ENCODE measurements at places on chromosomes 11 and 22.
A peak's percentile ranks its signal among the peaks of the same experiment; 100 is the strongest.

DNA sequence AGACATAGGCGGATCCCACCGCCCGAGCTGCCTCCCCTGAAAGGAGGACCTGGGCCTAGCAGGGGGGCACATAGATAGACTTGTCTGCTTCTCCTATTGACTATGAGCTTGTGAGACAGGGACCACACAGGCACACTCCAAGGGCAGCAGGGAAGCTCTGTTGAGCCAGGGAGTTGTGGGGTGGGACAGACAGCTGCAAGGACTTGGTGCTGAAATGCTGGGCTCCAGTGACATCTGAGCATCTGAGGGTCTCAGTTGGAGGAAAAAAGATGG is 53.4 kb upstream of the ANO1 start:
- DNase-seq, result no peak

GRCh38 chr11:68140496-68141245 is 19.5 kb upstream of the CHKA start:
- DNase-seq, result no peak

DNA sequence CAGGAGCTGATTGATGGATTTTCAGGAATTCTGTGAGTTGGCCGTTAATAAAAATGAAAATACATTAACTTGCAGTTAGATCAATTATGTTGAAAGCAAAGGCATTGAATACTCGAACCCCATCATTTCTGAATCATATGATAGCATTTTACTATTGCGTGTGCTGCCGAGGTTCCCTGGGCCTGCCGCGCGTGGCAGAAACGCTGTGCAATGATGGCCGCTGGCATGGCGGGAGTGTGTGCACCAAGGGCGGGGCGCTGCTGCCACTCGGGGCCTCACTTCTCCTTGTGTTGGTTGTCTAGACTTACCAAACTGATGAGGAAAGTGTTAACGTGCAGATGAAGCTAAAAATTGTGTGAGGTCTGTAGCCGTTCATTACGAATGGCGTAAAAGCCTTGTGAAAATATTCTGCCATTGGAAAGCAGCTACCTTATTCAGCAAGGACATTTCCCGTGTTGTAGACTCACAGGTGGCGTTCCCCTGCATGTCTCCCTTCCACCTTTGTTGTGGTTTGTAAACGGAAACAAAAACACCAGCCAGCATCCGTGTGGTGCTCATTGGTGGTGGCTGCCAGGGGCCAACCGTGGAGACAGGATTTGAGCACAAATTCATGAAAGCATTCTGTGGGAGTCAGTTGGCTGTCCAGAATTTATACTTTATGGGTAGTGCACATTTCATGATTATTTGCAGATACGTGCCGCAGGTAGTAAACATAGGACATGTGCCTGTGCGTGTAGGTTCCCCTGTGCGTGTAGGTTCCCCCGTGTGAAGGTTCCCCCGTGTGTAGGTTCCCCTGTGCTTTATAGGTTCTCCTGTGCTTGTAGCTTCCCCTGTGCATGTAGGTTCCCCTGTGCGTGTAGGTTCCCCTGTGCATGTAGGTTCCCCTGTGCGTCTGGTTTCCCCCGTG is 5.9 kb upstream of the GRAMD4 start:
- DNase-seq, result peak; percentile 29

DNA sequence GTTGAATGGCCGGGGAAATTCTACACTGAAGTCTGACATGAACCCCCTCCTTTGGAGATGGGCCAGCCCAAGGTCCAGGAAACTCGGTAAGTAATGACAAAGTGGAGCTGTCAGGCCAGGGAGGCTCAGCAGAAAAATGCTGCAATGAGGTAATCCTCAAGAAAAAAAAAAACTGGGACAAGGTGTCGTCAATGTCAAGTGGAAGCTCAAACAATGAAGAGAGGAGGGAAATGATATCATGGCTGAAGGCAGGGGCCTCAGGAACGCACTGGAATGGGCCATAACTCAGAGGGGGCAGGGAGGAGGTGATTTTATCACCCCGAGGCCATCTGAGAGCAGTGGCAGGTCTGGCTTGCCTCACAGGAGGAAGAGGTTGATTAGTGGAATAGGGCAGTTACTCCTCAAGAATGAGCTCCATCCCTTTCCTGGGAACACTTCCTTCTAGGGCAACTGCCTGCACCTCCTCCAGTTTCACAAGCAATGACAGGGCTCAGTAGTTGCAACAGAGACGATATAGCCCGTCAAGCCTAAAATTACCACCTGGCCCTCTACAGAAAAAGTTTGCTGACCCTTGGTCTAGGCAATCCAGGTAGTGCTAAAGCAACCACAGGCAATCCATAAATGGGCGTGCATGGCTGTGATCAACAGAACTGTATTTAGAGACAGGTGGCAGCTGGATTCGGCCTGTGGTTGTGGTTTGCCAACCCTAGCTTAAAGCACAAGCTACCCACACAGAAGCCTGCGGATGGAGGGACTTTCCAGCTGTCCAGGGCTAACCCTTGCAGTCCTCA is 65.2 kb downstream of the FBXO7 start:
- no peak for DNase-seq

DNA sequence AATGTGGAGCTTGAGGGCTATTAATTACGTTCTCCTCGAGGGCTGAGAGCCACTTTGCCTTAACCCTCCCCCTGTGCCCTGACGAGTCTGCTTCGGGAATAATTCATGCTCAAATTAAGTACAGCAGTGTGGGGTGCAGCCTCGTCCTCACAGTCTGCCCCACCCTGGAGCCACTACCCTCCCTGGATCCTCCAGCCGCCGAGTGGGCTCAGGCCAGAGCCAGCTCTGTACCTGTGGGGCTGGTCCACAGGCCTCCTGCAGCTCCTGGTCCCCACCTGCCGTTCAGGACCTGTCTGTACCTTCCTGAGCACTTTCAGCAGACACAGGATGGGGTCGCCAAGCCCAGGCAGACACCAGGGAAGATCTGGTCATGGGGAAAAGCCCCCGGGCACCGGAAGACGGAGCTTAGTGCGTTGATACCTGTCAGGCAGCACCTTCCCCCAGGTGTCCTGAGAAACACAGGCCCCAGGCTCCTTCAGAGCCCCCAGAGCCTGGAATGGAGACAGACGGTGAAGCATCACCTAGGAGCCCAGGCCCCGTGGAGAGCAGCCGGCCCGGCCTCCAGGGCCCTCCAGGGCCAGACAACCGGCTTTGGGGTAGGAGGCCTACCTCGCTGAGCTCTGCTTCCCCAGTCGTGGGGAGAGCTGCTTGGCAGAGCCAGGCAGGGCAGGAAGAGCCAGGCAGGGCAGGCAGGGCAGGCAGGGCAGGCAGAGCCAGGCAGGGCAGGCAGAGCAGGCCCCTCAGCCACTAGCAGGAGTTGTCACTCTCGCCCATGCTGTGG is 9.7 kb downstream of the TSPAN32 start:
- DNase-seq, result no peak

DNA sequence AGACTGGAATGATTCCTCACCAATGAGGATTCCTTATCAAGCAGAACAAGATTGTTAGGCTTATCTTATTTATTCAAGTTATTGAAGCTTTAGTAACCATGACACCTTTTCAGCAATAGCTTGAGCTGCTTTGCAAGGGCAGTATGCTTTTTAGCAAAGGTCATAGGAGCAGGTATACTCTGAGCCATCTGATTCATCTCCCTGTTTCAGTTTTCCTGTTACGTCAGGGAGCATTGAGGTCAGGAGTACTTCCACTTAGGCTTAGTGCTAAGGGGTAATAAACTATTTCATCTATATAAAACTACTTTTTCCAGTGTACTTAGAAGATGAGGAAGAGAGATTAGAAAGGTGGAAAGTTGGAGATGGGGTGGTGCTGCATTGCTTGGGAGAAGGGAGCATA is 17.7 kb upstream of the ANKRD42 start:
- DNase-seq, result no peak

DNA sequence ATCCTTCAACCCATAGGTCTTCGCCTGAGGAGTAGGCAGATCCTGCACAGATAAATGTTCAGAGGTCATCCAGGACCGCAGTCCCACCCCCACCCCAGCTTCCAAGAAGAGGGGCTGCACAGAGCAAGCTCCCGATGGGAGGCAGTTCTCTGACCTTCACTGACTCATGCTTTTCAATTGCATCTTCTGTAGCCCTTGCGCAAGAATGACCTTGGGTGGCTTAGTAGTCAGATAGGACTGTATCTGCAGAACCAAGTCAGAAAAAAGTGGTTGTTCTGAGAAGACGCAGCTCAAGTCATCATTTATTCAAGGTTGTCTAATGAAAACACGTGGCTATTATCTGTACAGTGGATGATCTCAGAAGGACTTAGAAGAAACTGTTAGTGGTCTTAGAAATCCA is 16.4 kb upstream of the GRAMD1B start:
- no peak for DNase-seq

- DNase-seq, result no peak
Observed at GRCh38 chr11:1458340-1459218, 28.0 kb downstream of the MOB2 start.

DNA sequence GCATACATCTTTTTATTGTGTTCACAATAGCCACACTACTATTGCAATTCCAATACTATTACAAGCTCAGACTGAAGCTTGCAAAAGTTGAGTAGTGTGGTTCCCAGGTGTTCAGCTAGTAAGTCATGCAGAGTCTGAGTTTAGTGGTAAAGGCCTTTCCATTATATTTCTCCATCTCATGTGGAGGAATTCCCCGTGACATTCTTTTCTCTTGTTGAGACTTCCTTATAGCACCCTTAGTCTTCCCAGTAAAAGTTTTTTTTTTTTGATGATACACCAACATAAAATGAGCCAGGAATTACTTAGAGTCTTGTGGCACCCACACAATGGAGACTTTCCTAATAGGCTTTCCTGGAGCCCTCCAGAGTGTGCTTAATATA is 110.8 kb downstream of the UVRAG start:
- no peak for DNase-seq

- DNase-seq, result no peak
Observed at GRCh38 chr11:76729214-76729613, 53.9 kb upstream of the TSKU start.

DNA sequence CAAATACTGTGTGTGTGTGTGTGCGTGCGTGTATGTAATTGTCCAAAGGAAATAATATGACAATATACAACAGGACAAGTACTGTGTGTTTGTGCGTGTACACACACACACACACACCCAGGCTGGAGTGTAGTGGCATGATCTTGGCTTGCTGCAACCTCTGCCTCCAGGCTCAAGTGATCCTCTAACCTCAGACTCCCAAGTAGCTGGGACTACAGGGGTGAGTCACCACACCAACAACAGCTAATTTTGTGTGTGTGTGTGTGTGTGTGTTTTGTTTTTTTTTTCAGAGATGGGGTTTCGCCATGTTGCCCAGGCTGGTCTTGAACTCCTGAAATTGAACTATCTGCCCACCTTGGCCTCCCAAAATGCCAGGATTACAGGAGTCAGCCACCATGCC is 61.5 kb downstream of the NUP98 start:
- DNase-seq, result no peak

DNA sequence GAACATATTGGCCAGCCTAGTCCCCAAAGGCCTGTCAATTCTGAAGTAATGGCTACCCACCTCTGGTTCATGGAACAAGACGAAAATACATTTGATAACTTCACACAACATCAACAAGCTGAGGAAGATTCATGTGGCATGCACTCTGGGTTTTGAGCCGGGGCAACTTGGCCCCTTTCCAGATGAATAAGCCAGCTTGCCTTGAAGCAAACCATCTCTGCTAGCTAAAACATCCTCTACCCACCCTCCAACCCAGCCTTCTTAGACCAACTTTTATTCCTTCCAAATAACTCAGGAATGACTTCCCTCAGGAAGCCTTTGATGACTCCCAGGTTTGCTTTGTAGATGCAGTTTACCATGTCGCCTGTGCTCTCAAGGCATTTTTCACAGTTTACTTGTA is 94.4 kb downstream of the SLC1A2 start:
- DNase-seq, result no peak

DNA sequence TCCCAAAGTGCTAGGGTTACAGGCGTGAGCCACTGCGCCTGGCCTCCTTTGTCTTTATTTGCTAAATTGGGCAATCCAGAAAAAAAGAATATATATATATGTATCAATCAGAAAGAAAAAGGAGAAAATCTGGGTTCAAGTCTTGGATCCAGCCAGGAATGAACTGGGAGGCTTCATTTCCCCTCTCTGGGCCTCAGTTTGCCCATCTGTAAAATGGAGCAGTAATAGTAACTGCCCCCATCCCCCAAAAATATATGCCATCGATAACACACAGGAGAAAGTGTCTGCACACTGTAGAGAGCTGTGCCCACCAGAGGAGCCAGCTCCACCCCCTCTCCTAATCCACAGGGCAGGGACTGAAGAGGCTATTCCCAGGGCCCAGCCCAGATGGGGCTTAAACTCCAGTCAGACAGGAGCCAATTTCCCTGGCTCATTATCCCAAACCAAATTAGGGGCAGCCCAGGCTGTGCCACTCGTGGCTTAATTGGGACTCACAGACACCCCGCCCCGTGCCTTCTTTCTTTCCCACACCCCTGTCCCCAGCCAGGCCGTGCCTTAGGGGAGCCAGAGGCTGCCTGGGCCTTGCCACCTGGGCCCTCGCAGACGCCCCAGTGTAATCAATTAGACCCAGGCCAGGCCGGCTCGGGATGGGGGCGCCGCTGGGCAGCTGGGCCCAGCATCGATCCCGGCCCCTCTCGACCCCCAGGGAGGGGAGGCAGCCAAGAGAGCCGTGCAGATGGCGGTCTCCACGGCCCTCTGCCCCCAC is 171.5 kb downstream of the MN1 start:
- DNase-seq, result no peak

GRCh38 chr11:117217141-117218084 is 14.5 kb downstream of the PCSK7 start:
- DNase-seq, result no peak

DNA sequence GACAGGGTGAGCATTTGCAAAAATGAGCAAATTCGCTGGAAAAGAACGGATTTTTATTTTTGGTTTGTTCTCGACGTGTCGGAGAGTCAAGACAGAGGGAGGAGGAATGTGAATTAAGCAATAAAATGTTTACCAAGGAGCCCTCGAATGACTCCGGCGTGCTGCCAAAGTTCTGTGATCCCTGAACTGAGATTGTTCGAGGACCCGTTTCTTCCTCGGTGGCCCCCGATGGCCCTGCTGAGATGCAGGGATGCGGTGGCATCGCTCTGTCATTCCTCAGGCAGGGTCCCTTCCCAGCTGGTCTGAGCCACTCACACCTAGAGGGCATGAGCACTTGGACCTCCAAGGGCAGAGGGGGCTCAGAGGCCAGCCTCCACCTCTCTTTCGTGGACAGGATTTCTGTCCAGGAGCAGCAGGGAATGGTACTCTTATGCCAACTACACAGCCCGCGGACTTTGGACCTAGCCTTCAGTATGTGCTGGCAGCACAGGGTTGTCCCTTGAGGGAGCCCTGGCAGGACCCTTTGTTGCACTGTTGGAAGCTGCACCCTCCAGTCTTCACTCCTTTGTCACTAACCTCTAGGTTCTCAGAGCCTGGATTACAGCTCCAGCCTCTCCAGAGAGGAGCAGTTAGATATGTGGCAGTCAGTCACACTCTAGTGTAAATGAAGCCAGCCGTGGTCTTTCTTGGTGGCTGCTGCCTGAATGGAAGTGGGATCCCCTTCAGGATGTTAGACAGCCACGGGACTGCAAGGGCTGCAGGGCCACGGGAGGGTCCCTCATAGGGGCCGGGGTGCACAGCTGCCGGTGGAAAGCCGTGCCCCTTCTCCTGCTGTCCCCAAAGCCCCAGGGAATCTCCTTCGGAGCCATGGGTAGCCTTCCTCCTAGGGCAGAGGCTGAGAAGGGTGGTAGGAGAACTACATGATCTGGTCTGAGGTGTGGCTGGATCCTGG is 109.4 kb upstream of the ANO1 start:
- DNase-seq, result no peak

Measured in stimulated activated CD8-positive, alpha-beta memory T cell treated with anti-CD3 and anti-CD28 coated beads, Interleukin-7, amount 100 ng/mL, for 1 hour (primary cell).